ENCODE measurements at places on chromosomes 2 and 18.

GRCh38 chr2:169294001-169294675 lies 68.2 kb downstream of the LRP2 start:
- no peak for DNase-seq

- DNase-seq: no peak
These were observed 76.2 kb upstream of the YWHAQ start for GRCh38 chr2:9707008-9707407.

- no peak for DNase-seq
These were observed 44.6 kb downstream of the TBC1D8 start for GRCh38 chr2:101106453-101107181.

DNA sequence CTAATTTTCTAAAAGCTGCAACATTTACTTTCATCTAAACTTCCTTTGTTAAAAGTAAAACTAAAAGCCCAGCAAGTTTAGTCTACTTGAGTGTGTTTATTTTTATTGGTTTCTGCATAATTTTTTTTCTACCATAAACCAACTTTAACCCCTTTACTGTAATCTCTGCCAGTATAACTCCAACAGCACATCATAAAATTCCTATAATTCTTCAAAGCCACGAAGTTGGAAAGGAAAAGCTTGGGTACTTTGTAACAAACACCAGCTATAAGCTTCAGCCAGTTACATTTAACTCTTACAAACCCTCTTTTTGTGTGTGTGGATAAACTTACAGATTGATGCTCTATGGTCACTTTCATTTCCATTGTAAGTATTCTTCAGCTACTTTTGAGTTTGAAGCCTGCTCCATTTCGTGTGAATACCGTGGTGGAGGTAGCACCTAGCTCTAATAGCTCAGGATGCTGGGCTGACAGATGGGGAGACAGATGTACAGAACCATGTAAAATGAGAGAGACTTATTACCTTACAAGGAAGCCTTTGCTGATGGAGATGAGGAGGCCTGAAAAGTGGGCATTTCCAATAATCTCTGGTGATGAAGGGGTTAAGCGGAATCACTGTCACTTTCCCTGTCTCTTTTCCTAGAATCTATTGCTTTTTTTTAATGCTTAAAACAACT lies 42.5 kb downstream of the ZEB2 start:
- DNase-seq: no peak

GRCh38 chr2:98937906-98938305 lies 1.9 kb upstream of the CRACDL start:
- no peak for DNase-seq

- DNase-seq: no peak
These were observed 28.0 kb upstream of the SCYGR1 start for GRCh38 chr2:227415538-227416424.
